Ammon's horn (tissue), 1 donor: ENCODE measurements at places on chromosomes 1 and 21.
A peak's percentile ranks its signal among the peaks of the same experiment; 100 is the strongest.

- no peak for DNase-seq
Observed at GRCh38 chr1:32339363-32339978, 3.4 kb upstream of the MARCKSL1 start.

DNA sequence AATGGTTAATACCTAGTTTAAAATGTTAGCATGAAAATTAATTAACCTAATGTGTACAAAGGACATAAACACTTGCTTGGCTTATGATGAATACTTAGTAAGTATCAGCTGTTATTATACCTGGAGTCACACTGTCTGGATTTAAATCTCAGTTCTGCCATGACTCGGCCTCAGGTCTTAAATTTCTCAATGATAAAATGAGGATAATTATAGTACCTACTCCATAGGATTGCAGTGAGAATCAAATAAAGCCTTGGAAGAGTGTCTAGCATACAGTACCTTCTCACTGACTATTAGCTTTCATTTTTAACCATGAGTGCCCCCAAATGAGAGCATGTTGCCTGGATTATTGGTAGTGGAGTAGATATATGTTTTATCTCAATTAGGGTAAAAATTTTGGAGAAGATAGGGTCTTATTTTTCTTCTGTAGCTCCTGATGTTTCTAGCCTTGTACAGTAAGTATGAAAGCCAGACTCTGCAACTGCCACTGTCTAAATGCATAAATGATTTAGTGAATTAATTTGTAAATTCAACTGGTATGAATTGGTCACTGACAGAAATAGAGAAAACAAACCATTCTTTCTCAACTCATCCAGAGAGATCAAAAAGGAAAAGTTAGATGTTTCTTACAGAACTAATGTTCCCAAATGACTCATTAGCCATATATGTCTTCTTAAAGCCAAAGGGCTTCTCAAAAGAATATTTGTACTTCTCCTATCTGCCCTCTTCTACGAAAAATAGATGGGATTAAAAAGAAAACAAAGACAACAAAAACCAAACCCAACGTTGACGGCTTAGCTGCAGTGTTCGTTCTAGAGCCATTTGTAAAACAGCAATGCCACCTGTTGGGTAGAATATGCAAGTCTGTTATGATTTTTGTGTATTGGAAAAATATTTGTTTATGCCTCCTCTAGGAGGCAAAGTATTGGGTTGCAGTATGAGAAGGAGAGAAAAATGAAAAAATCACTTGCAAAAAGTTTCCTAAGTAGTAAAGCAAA, 53.8 kb upstream of the MROH9 start:
- peak; percentile 76 for DNase-seq

DNA sequence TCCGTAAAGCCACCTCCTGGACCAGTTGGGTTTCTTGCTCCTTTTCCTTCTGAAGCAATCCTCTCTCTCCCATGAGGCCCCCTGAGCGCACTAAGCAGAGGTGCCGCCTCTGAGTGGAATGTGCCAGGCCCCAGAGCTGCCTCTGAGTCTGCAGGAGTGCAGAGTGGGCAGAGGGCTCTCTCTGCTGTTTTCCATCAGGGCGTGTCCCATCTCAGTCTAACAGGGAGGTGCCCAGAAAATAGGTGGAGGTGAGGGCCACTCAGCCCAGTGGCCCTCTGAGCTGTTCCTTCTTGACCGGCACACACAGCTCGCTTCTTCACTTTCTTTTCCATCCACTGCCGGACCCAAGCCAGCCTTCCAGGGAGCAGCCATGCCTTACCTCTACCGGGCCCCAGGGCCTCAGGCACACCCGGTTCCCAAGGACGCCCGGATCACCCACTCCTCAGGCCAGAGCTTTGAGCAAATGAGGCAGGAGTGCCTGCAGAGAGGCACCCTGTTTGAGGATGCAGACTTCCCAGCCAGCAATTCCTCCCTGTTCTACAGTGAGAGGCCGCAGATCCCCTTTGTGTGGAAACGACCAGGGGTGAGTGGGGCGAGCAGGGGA, at the start of gene CAPN9:
TSS of gene CAPN9 (plus strand) at position 262 of the 604 bp plus-strand sequence. CDS start at position 371, 109 bp downstream.
- no peak for DNase-seq

GRCh38 chr1:7470904-7471638, 300.0 kb upstream of the VAMP3 start:
- no peak for DNase-seq

DNA sequence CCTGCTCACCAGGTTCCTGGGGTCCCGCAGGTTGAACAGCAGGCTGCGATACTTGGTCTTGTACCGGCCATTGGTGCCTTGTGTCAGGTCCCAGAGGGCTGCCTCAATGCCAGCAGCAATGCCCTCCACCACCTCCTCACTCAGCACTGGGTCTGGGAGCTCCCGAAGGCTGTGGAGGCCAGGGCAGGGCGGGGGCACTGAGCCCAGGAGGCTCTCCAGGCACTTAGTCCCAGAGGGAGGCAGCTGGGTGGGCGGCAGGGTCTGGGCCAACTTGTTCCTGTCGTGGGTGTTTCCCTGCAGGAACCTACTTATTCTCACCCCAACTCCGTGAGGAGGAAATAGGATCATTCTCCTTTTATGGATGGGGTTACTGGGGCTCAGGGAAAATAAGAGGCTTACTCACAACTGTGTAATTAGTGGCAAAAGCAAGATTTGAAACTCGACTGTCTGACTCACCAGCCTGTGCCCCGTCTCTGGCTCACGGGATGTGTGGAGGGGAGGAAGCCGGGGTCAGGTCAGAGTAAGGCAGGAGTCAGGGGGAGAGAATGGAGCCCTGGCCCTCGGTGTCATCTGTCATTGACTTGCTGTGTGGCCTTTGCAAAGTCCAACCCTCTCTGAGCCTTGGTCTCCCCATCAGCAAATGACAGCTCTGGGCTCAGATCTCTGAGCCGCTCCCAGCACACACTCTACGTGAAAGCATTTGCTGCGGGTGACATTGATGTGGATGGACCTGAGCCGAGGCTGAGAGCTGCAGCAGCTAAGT, 17.2 kb downstream of the SPOCD1 start:
- DNase-seq = no peak

GRCh38 chr1:61207416-61207815, 125.1 kb downstream of the NFIA start:
- no peak for DNase-seq

- no peak for DNase-seq
Observed at GRCh38 chr1:43537423-43538142, 6.9 kb downstream of the PTPRF start.

GRCh38 chr1:70754701-70755100, 292.9 kb downstream of the PTGER3 start:
- DNase-seq = no peak
